Stimulated activated CD8-positive, alpha-beta memory T cell treated with anti-CD3 and anti-CD28 coated beads, Interleukin-4, amount 100 ng/mL, for 1 hour (primary cell): ENCODE measurements at places on chromosomes 2 and 18.

GRCh38 chr2:66137606-66138130 lies 297.3 kb upstream of the MEIS1 start:
- no peak for DNase-seq

GRCh38 chr2:204251158-204251997 lies 293.9 kb upstream of the PARD3B start:
- no peak for DNase-seq

DNA sequence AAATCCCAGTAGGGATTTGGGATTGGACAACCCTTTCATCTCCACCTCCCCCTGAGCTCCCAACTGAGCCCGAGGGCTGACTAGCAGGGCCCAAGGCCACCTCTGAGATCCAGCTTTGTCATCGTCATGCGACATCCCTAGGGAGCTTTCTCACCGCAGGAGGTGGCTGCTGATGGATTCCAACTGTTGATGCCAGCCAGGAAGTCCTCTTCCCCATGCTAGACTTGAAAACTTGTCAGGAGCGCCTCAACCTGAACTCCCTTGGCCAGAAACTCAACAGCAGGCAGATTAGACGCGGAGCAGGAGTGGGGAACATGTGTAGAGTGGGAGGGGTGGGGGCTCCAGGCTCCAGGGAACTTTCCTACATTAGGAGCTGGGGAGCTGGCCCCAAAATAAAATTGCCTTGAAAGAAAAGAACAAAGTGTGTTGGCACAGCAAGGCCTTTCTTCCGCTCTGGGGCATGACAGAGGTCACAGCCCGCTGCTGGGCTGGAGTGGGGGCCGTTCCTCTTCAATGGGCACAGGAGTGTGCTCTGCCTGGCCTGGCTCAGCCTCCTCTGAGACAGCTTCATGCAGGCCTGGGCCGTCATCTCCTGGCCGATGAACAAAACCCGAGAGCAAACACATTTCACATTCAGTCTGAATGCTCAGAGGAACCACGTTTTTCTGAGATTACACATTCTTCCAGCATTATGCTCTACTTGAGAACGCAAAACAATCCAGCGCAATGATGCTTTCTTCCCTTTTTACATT lies 34.5 kb downstream of the EMILIN2 start:
- no peak for DNase-seq

- no peak for DNase-seq
These were observed 142.2 kb downstream of the SATB2 start for GRCh38 chr2:199315299-199316179.

GRCh38 chr2:120658770-120659158 lies 76.9 kb upstream of the GLI2 start:
- no peak for DNase-seq

DNA sequence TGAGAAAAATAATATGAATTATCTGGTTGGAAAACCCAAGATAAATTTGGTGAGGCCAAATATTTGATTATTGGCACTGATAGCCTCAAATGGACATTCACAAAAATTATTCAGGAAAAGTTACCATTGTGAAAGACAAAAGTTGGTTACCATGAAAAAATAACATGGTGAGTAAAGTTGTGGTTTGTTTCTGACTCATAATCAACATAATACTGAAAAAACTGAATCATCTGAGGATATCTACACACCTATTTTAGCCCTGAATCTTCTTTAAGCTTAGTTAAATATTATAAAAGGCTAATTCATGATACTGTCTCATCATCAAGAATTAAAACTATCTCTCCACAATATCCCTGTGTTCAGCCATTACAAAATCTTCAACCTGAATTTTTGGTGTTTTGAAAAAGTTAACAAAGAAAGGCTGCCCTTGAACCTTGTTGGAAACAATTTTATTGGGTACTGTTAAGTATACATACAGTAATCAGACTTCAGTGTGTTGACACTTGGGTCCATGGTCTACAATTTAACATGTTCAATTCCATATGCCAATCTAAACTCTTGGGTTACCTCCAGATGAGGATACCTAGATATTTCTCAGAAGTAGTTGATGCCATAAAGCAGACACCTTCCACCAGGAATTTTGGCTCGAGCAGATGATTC lies 607.5 kb upstream of the SLC39A10 start:
- no peak for DNase-seq

GRCh38 chr18:79395308-79395640 lies 456 bp upstream of the NFATC1 start:
- DNase-seq, result no peak

DNA sequence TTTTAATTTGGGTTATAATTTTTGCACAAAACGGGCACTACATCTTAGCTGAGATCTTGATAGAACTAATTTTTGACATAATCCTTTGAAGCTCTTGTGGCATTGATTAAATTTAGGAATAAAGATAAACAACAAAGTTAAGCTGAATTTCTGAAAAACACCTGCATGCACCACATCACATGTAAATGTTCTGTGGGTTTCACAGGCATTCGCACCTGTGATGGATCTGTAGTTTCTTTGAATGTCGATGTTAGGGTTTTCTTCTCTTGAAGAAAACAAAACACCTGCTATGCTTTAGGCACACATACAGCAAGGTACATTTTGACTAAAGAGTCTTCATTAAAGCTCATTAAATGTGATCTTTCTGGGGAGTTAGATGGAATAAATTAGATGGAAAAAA lies 60.3 kb downstream of the RPIA start:
- DNase-seq, result no peak

- DNase-seq, result no peak
These were observed 4.9 kb downstream of the DAW1 start for GRCh38 chr2:227876300-227876801.

DNA sequence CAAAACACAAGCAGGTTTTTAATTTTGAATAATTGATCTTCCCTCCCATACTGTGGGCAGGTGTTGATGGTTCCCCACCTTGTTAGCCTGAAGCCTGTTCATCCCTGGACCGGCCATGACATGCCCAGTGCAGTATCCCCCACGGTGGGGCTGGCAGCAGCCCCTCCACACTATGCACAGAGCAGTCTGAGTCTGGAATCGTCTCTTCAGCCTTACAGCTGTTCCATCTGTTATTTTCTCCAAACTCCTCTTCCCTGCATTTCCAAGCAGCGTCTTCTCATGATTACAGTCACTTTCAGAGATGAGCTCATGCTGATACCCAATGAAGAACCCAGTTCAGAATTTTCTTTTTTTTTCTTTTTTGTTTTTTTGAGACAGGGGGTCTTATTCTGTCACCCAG lies 68.2 kb downstream of the ADI1 start:
- no peak for DNase-seq

- no peak for DNase-seq
These were observed at the start of gene CAVIN2 for GRCh38 chr2:191846515-191847476. Gene CAVIN2, minus strand, starts transcription at chr2:191847088. Its CDS starts 163 bp downstream, at chr2:191846925.

- no peak for DNase-seq
These were observed 74.7 kb downstream of the KLHL14 start for GRCh38 chr18:32698153-32698552.

- no peak for DNase-seq
These were observed 140.5 kb downstream of the ALK start for GRCh38 chr2:29780906-29781305.

DNA sequence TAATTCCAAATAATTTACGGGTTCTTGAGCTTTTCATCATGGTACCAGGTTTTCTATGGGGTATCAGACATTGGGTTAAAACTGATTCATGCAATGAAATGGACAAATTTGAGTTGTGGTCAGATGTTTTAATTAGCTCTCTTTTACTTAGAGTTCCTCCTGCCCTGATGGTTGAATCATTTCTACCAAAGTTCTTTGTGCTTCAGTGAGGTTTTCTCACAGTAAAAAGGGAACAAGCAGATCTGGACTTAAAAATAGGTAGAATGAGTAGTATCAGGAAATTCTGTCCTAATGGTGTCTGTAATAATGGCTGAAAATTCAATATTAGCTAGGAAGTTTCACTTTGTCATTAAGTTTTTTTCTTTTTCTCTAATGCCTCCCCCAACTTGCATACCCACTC lies 159.7 kb upstream of the LRRTM1 start:
- no peak for DNase-seq

GRCh38 chr2:232981767-232982360 lies 31.2 kb downstream of the NGEF start:
- DNase-seq, result no peak

DNA sequence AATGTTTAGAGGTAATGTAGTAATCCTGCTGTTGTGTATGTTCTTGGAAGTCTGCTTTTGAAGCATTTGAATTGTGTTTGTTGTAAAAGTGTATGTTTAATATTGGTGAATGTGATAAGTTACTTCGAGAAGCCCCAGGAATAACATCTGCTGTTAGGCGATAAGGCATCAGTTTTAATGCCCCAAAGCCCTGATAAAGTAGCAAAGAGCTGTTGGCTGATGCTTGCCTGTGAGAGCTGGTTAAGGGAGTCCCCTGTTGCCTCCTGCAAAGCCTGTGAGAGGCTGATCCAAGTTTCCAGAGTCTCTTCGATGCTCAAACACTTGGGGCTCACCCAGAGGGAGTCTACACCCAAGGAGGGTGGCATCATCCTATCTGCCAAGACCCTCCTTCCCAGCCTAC lies 110.3 kb downstream of the RNF152 start:
- no peak for DNase-seq

DNA sequence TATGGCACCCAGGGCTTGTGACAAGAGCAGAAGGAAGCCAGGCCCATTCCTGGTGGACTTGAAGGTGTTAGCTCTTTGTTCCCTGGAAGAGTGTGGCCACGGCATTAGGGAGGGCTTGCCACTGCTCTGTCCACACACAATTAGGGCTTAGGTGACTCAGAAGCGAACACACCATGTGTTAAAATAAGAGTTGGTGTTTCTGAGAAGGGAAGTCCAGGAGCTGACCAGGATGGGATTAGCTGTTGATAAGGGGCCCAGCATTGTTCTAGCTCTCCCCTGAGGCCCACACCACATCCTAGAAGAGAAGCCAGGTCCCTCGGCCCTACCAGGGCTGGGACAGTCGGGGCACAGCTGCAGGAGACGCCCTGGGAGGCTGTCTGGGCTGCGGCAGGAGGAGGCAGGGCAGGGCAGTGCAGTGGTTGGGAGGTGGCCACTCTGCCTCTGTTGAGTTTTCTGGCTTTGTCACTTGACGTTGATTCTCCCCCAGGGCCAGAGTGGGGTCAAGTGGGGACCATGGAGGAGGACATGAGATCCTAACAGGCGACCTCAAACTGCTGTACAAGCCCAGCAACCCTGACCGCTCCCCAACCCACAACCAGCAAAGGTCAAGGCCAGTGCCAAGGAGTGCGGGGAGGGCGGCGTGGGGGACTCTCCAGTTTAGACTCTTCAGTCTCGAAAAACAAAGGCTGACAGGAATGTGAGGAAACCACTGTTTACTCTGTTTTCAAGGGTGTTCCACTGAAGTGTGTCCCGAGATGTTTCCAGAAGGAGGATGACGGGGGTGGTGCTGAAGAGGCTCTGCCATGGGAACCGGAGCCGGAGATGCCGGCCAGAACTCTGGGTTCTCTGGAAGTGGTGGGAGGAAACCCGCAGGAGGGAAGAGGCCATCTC lies 16.8 kb downstream of the GNLY start:
- DNase-seq, result no peak

DNA sequence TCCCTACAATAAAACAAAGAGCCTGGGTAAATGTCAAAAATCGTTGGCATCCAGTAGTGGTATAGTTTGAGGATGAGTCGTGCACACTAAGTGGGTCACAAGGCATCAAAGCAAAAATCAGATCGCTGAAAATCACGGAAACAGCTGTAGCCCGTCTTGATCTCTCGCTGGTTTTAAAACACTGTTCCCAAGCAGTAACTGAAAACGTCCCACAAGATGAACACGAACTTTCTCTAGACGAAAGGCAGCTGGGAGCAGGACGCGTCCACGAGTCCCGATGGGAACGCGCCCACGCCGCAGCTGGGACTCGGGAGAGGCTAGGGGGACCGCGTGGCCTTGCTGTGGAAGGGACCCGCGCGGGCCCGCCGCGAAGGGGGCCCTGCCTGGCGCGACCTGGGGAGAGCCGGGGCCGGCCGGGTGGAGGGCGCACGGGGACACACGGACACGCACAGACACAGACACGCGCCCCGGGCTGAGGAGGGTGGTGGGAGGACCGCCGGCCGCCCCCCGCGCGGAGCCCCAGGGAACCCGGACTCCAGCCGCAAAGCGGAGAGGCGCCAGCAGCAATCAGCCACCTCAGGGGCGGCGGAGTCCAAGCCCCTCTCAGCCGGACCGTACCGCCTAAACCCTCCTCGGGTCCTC lies 651 bp downstream of the STK17B start:
- no peak for DNase-seq

DNA sequence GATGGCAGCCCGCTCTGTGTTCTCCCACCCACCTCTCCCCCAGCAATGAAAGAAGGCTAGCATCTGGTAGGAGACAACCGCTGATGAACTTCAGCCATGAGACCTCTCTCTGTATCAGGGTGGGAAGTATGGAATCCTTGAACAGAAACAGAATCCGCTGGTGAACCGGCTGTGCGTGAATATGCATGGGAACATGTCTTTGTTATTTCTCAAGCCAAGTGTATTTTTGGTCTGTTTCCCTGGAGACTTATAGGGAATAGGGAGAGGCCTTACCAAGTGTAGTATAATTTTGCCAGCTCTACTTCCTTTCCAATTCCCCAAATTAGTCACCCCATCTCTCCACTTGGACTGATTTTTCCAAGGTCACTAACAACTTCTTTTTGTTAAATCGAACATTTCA lies 30.1 kb downstream of the WNT10A start:
- DNase-seq, result no peak

DNA sequence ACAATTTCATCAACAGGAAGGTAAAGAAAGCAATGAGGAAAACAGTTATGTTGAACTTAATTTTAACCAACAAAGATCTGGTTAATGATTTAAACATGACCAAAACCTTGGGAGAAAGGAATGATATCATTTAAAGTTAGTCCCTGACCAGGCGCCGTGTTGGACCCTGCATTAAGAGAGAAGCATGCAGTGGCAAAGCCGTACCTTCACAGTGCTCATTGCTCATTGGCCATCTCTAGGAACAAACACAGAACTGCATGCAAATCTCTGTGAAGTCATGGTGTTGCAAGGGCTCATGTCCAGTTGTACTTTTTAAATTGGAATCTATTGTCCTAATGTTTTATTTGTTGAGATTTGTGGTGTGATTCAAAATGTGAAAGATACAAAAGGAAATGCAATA lies 12.0 kb upstream of the SRBD1 start:
- DNase-seq, result no peak

DNA sequence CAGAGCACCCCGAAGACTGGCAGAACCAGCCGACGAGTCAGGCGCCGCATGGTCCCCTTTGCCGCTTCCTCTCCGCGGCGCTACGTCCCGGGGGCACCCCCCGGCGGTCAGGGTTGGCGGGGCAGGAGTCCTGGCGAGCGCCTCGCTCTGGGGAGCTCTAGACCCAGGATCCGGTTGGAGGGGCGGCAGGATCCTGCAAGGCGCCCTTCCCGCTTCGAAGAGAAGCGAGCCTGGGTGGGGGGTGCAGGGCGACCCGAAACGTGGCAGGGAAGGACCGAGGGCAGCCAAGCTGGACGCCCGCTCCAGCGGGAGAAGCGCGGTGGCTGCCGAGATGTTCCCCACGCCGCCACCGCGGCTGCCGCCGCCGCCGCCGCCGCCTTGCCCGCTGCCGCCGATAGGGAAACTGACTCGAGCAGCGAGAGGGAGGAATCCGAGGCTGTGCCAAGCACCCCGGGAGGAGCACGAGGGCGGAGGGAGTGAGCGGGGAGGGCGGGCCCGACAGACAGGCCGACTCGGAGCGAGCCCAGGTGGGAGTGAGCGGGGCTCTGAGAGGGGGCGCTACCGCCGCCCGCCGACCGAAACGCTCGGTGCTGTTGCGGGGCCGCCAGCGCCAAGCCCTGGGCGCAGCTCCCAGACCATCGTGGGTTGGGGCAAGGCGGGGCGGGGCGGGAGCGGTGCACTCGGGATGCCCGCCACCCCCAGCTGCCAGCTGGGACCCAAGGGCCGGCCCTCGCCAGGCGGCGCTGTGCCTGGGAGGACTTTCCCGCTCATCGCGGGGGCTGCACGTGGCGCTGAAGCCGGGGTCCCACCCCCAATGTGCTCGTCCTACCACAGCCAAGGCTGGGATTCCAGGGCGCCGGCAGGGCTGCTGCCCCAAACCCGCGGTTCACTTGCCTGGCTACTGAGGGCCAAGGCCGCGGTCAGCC lies at the start of gene GALNT14:
TSS of gene GALNT14 (minus strand) at position 404 of the 926 bp plus-strand sequence. CDS start at position 50, 354 bp downstream.
- no peak for DNase-seq
